Central memory CD4-positive, alpha-beta T cell (primary cell): ENCODE measurements at places on chromosomes 6 and 20.

GRCh38 chr6:110053395-110054240 is 75.5 kb downstream of the GPR6 start:
- DNase-seq = no peak

- no peak for DNase-seq
Measured at GRCh38 chr20:63536997-63537524, at the start of gene PTK6. TSS of gene PTK6 (minus strand) at chr20:63537376. CDS start at chr20:63537314, 62 bp downstream.

- no peak for DNase-seq
Measured at GRCh38 chr20:23244156-23244915, 106.3 kb upstream of the NXT1 start.

DNA sequence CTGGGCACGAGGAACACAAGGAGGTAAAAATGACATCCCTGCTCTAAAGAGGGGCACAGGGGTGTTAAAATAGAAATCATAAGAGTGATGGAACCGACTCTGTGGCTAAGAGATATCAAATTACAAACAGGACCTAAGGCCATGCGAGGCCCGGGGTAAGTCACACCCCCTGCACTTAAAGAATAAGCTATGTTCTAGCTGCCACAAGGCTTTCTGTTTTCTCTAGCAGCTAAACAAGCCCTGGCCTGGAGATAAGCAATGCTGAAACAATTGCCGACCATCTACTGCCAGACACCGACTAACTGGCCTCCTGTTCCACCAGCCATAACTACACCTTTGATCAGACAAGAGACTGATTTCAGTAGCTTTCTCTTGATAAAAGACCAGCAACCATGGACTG is 32.4 kb downstream of the MDGA1 start:
- no peak for DNase-seq

DNA sequence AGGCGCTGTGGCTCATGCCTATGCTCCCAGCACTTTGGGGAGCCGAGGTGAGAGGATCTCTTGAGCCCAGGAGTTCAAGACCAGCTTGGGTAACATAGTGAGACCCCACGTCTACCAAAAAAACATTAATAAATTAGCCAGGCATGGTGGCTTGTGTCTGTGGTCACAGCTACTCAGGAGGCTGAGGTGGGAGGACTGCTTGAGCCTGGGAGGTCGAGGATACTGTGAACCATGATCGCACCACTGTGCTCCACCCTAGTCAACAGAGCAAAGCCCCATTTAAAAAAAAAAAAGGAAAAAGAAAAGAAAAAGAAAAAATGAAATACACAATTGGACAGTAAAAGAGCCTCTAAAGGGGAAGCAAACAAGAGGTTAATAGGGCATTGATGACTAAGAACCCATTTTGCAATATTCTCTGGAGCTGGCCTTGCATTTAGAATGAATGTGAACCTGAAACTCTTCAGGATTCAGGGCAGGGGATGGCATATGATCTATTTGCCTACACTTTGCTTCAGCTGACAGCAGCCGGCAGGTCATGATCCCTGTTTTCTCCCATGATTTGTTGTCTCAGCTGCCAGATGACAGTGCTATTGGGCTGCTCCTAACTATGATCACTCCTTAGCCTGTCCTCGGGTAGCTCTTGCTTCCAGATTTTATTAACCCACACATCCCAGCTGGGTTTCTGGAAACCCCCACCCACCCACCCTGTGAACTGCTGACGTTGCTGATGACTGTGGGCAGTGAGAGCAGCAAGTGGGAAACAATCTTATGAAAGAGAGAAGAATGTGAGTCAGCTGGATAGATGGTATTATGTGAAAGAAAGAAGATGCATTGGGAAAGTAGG is 83.8 kb upstream of the ELOVL5 start:
- DNase-seq = no peak

- no peak for DNase-seq
Measured at GRCh38 chr20:23915844-23916243, 36.3 kb upstream of the CST5 start.
